ENCODE measurements at places on chromosomes 13 and 19.

GRCh38 chr13:29855784-29856183 lies 5.4 kb upstream of the UBL3 start:
- DNase-seq, result no peak

DNA sequence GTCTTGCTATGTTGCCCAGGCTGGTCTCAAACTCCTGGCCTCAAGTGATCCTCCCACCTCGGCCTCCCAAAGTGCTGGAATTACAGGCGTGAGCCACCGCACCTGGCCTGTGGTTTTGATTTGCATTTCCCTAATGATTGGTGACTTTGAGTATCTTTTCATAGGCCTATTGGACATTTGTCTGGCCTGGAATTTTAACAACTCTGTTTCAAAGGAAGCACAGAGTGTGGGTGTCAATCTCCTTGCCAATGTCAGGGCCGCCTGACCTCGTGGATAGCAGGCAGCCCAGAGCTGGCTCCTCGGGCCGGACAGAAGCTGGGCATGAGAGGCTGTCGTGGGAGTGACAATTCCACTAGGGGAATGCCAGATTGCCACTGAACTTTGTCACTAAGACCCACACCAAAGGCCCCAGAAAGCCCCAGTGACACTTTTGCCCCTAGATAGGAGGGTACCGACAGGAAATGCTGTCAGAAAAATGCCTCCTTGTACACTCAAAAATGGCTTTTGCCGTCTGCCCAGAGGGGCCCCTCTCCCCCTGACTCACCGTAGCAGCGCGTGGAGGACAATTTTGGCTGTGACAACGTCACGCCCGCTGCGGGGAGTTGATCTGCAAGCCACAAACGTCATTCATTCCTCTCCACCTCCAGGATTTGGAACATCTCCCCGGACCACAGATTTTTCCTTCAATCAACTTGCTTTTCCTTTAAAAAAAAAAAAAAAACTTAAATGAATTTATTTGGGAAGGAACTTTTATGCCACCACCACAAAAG lies 11.7 kb upstream of the ADGRE5 start:
- peak; percentile 71 for DNase-seq

- peak; percentile 32 for DNase-seq
Measured at GRCh38 chr13:75445717-75446499, 36.1 kb downstream of the TBC1D4 start.

GRCh38 chr13:83666141-83666540 lies 216.1 kb downstream of the SLITRK1 start:
- peak; percentile 19 for DNase-seq

- no peak for DNase-seq
Measured at GRCh38 chr13:27535546-27535945, 84.8 kb downstream of the LNX2 start.

DNA sequence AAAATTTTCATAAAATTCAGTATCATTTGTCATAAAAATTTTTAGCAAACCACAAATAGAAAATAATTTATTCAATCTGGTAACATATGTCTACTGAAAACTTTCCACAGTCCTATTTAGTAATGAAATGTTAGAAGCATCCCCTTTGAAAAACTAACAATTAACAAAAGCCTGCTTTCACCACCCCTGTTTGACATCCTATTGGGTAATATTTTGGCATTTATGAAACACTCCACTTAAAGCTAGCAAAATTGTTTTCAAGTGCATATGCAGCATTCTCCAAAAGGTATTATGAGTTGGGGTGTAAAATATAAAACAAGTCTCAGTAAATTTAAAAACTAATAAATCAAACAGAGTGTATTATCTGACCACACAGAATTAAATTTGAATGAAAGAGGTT lies 189.4 kb downstream of the NBEA start:
- no peak for DNase-seq

GRCh38 chr13:30431269-30431940 lies 9.1 kb downstream of the UBE2L5 start:
- no peak for DNase-seq

DNA sequence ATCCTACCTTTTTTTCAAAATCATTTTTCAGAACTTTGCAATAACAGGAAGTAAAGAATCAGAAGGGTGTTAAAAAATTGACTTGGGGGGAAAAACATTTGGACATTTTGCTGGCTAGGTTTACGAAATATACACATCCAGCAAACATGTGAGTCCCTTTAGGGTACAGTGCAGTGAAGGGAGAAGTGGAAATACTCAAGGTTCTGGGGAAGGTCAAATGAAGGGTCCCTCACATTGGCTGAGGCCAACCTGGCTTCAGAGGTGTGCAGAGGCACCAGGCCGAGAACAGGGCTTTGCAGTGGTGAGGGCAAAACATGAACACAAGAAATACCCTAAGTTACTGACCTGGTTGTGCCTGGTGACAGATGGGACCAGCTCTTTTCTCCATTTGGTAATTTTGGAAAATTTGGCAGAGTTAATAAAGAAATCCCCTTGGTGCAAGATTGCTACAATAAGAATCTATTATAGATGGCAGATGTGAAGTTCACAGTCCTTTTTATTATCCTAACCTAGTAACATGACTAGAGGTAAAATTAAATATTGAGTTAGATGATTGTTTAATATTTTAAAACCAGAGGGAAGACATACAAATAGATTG lies 1.5 kb upstream of the UPF3A start:
- no peak for DNase-seq

GRCh38 chr13:72071713-72072112 lies 204.7 kb upstream of the DACH1 start:
- no peak for DNase-seq

DNA sequence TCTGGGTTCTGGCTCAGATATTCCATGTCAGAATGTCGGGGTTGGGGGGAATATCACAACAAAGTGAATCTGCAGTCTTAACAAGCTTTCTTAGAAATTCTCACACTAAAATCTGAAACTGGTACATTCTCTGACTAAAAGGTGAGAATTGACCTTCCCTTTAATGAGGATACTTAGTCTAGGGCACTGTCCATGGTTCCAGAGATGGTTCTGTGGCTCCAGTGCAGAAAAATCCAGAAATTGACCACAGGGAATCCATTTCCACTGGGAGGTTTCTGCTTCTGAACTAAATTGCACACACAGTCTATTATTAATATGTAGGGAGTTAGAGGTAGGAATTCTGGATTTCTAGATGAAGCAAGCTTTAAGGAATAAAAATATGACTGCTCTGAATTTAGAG lies 171.6 kb upstream of the OBI1 start:
- no peak for DNase-seq

Measured in fibroblast of skin of scalp (primary cell).